NCI-H1092 (cell line): ENCODE measurements at places on chromosomes 7 and 10.

GRCh38 chr7:15752377-15752776 is 65.9 kb upstream of the MEOX2 start:
- no peak for DNase-seq

DNA sequence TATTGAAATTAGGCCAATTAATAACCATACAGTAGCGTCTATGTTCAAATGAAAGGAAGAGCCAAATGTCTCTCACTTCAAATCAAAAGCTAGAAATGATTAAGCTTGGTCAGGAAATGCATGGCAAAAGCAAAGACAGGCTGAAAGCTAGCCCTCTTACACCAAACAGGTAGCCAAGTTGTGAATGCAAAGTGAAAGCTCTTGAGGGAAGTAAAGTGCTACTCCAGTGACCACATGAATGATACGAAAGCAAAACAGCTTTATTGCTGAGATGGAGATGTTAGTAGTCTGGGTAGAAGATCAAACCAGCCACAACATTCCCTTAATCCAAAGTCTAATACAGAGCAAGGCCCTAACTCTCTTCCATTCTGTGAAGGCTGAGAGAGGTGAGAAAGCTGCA is 123.8 kb downstream of the TEX36 start:
- no peak for DNase-seq

- DNase-seq, result no peak
Observed at GRCh38 chr7:1325646-1326510, 93.2 kb downstream of the UNCX start.

DNA sequence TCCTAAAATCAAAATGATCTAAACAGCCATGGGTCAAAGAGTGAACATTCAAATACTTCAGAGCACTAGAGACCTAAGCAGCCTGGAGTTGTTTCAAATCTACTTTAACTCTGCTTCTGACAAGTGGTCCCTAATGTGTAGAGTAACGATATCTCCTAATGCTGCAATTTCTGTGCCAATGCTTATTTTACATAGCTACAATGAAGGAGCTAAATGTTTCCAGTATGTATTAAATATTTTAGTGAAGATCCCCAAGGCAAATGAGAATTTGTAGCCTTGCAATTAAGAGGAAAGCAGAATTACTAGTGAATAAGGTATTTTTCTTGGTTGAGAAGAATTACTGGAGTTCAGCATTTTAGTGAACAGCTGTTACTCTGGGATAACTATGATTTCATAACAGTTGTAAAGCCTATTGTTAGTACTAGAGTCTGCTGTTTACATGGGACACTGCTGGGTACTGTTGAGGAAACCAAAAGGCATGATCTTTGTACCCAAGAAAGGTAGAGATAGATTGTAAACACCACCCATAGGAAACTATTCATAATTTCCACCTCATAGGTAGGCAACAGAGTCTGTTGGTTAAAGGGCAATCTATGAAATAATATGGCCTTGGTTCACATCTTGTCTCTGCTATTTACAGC is 271.9 kb downstream of the PLXDC2 start:
- no peak for DNase-seq

- no peak for DNase-seq
Observed at GRCh38 chr7:84236398-84236797, 41.8 kb upstream of the SEMA3A start.

DNA sequence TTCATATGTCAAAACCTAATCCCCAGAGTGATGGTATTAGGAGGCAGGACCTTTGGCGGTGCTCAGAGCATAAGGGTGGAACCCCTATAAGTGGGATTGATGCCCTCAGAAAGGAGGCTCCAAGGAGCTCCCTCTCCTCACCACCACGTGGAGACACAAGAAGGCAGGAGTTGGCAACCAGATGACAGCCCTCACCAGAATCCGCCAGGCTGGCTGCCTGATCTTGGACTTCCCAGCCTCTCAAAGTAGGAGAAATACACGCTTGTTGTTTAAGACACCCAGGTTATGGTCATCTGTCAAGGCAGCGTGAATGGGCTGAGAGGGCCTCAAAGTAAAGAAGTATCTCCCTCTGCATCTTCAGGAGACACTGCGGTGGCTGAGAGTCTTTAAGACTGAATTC is 187.7 kb downstream of the TNS3 start:
- no peak for DNase-seq

DNA sequence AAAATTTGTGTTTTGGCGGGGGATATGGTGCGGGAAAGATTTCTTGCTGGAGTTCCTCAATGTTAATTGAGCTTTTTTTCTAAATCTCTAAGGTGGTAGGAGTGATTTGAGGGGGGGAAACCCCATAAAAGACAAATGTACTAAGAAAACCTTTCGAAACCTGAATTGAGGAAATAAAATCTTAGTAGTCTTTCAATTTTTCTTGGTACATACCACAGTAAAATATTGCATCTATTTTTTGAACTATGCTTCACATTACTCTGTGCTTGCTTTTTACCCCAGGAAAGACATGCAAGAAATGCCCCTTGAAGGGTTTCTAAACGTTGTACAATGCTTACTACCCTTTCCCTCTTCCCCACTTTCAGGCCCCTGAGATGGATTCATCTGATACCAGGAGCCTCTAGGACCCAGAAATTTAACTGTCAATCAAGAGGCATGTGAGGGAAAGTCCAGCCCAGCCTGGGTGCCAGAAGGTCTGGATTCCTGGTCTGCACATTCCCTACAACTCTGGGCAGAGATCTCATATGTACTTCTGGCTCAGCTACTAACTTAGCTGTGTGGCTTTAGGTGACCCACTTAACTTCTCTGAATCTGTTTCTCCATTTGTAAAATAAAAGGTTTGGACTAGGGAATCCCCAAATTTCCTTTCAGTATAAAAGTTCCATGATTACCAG is 5.8 kb upstream of the PDCD4 start:
- no peak for DNase-seq

- no peak for DNase-seq
Observed at GRCh38 chr10:11541296-11541695, 70.2 kb downstream of the USP6NL start.

DNA sequence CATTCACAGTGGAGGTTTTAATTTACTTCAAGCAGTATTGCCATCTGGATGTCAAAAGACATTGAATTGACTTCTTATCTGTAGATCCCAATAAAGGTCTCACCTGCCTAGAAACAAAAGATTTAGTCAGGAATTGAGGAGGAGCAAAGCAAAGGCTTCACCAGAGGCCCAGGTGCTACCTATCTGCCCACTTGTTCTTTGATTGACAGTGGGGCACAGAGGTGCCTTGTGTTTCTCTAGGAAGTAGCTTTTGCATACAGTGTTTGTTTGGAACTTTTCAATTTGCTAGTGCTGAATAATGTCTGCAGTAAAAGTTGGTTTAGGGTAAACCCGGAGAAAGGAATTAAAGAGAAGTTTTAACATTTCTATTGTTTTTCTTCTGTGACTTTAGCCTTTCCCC is 40.4 kb downstream of the AUTS2 start:
- DNase-seq, result no peak
